Psoas muscle (tissue), 8 donors: ENCODE measurements at places on chromosomes 5 and 9. TPM values are rescaled to one million over a fixed set of nuclear protein-coding genes. Genes with fewer than 3 reads are reported as not detected.
A peak's percentile ranks its signal among the peaks of the same experiment; 100 is the strongest.

LCN9 gene
- total RNA-seq = not detected

PLPP7 gene
- 88.0 TPM for total RNA-seq

NEURL1B gene
- total RNA-seq = 13.7 TPM

RNF130 gene
- total RNA-seq = 37.9 TPM

IL5 gene
- total RNA-seq = not detected

TMC1 gene
- not detected for total RNA-seq

DNA sequence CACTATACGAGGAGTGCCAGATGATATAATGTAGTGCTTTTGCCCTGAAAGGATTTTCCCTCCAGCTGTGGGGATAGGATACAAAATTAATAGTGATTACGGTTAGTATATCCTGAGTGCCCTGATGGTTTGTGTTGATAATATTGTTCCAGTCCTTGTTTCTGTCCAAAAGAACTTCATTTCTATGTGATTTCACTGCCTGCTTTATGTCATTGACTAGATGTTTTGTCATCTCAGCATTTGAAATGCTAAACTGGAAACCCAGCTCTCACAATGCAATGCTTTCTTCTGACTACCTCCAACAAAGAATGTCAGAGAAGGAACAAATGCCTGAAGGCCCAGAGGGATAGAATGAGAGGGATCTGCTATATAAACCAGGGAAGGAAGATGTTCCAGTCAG lies 177.8 kb downstream of the NIPBL start:
- no peak for DNase-seq

GRCh38 chr9:22374051-22374450 lies 72.6 kb upstream of the DMRTA1 start:
- no peak for DNase-seq

DNA sequence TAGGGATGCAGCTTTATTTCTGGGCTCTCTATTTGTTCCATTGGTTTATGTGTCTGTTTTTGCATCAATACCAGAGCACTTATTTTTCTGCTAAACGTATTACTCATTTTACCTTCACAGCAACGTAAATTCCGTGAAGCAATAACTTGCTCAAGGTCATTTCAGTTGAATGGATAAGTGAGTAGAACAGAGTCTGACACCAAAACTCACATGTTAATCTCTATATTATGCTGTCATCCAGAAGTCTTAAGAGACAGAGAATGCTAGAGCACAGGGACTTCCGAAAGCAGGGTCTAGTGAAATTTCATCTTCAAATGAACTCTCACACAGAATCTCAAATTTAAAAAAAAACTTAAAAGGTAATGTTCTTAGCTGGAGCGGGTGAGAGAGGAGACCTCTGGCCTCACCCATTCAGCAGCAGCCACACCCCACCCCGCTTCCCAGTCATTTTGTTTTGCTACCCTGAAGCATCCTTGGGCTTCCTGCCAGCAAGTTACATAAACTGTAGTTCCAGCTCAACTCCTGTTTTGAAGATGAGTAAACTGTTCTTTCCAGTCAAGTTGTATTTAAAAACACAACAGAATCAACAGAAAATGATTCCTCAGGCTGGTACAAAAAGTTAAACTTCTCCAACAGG lies 69.3 kb downstream of the TRIM36 start:
- no peak for DNase-seq

- peak; percentile 45 for DNase-seq
Measured at GRCh38 chr9:136655536-136656182, 7.1 kb upstream of the EGFL7 start.

DNA sequence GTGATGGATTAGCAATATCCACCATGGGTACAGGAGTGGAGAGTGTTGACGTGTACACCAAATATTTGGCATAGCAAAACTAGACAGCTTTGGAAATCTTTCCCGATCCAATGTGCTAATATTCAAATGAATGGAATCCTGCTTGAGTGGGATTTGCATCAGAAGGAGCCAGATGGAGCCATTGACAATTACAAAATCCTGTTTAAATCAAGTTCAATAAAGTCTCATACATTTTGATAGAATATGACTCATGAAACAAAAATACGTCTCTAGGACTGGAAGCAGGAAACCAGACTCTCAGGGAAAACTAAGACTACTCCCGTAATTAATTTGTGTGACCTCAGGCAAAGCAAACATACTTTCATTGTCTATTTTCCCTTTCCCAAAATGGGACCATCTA lies 13.0 kb downstream of the TNC start:
- no peak for DNase-seq

DNA sequence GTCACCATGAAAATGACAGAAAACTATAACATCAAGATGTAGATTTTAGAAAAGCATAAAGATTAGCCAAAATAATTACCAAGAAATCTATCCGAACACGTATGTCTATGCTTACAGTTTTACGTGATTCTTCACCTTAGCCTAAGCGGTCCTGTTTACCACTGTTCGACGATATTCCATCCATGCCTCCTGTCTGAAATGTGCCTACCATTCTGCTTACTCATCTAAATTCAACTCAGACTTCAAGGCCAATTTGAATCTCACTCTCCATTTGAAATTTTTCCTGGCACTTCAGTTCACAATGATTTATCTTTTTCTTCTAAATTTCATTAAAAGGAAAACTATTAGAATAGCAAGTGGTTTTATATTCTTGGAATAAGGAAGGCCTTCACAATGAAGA lies 15.4 kb downstream of the ZDHHC21 start:
- no peak for DNase-seq

DNA sequence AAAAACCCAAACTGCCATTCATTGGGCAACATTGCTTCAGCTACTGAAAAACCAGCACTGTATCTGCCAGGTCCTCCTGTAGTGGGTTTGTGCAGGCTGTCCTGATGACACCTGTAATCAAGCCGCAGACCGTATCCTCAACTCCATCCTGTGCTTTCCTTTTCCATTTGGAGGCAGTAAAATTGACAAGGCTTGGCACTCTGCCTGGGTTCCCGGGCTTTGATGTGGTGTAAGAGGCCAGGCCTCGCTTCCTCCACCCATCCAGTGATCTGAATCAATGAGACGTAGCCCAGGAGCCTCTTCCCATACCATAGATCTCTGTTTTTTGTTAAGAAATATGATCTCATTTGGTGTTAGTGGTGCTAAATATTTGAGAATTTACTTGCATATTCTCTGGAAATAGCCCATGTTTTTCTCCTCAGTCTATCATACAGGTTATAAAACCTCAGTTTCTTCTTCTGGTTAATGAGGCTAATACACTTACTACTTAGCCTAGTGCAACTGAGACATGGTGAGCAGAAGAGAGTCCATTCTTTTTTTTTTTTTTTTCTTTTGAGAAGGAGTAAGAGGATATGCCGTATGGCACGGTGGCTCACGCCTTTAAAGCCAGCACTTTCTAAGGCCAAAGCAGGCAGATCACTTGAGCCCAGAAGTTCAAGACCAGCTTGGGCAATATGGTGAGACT lies 34.8 kb downstream of the LSM11 start:
- DNase-seq = no peak

DNA sequence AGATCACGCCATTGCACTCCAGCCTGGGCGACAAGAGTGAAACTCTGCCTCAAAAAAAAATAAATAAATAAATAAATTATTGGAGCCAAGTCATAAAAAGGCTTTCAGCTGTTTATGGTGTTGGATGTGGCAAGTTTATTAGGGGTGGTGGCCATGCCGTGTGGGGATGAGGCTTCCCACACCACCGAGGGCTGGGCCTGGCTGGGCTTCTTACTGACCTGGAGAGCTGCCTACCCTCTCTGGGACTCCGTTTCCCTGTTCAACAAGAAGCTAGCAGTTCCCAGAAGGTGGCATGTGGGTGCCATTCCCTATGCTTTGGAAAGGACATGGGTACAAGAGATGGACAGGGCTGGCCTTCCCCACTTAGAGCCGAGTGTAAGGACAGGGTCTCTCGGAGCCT lies 22.6 kb downstream of the GPRIN1 start:
- no peak for DNase-seq

- no peak for DNase-seq
Measured at GRCh38 chr5:105931881-105932421, 1738.8 kb downstream of the EFNA5 start.

DNA sequence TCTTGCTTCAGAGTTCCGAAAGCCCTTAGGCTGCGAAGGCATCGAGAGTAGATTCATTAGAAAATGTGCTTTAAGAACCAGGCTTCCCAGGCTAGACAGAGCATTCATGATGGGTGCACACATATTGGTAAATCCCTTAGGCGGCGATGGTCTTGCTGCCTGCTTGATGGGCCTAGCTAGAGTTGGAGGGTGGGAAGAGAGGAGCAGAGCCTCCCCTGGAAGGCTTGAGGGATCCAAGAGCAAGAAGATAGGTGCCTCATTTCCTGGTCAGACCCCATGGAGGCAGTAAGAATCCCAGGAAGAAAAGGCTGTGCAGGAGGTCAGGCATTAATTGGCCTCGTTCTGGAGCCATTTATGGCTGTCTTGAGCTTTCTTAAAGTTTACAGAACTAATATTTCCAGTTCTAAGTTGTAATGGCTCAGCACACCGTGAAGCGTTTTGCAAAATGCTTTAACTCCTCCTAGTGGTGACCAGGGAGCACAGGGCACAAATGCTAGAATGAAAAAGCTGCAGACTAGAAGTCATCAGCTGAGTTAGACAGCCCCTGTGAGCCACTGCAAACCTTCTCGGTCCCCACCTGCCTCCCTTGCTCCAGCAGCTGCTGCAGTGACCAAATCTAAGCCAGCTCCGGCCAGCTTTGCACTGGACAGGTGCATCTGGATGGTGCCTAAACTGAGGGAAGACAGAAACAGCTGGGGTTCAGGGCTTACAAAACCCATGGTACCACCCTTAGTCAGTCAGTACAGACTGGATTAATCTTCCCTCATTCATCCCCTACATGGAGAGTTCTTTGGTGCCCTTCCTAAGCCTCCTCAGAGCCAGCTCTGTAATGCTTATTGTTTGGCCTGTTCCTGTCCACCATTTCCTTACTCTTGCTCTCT lies 14.7 kb downstream of the SLC45A2 start:
- DNase-seq = no peak

GRCh38 chr9:137201205-137201868 lies 796 bp upstream of the TPRN start:
- no peak for DNase-seq

DNA sequence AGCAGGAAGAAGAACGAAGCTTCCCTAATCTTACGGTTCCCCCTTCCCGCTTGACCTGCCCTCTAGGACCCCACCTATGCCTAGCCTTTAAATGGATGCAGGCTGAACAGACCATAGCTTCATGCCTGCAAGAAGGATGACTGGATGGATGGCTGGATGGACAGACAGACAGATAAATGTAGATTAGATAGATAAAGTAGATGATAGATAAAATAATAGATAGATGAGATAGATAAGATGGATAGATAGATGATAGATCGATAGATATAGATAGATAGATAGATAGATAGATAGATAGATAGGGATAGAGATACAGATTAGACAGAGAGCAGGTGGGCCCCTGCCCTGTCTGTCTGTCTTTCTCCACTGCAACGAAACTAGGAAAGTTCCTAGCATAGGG lies 72.0 kb downstream of the GPR21 start:
- no peak for DNase-seq

DNA sequence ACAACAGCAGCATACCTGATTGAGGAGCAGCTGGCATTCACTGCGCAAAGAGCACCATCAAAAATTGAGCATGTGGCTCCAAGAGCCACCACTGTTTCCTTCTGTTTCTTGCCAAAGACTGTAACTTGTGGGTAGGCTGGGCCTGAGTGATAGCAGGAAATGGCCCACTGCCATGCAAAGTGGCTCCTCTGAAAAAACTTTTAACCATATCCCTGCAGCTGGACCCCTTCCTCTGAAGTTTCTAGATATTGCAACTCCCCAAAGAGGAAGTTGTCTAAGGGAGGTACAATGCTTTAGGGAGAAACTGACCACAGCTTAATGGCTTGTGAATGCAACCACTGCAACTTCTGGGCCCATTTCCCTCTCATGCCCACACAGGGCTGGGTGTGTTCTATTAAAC lies 355.4 kb upstream of the PDE4D start:
- peak; percentile 49 for DNase-seq

- no peak for DNase-seq
Measured at GRCh38 chr9:21682981-21683380, 119.5 kb upstream of the MTAP start.

DNA sequence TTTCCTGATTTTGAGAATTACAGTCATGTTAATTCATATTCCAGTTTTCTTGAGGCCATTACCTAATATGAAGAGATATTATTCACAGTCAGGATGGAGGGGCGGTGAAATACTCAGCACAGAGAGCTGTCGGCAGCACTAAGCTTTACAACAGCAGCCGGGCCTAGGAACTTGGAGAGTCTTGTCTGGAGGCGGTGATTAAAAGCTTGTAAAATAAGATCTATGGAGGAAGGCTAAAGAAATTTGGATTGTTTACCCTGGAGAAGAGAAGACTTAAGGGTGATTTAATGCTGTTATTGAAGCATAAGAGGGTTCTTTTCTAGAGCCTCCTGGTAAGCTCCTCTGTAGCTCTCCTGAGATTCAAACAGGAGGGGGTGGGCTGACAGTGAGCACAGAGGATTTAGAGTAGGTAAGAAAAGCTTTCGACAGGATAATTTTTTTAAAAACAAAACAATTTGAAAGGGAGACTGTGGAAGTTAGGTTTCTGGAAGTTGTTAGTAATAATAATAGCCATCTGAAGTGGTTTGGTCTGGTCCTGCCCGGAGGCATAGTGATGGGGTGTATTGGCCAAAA lies 406.3 kb upstream of the ADAMTSL1 start:
- DNase-seq = no peak

GRCh38 chr9:71895117-71895516 lies 15.9 kb downstream of the ABHD17B start:
- DNase-seq = no peak

DNA sequence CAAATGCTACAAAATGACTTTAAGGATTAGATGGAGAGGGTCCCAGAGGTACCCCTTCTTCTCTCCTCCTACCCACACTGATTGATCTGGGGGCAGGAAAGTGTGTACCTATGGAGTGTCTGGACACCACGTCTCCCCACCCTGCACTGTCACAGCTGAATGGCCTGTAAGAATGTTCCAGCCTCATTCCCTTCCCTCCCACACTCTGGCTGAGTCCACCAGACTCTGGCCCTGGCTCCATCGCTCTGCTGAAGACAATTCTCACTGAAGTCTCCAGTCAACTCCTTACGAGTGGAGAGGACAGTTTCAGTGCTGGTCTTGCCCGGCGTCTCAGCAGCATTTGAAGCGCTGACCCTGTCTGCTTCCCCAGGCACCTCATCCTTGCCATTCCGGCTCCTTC lies 105.8 kb downstream of the TTLL11 start:
- DNase-seq = no peak

DNA sequence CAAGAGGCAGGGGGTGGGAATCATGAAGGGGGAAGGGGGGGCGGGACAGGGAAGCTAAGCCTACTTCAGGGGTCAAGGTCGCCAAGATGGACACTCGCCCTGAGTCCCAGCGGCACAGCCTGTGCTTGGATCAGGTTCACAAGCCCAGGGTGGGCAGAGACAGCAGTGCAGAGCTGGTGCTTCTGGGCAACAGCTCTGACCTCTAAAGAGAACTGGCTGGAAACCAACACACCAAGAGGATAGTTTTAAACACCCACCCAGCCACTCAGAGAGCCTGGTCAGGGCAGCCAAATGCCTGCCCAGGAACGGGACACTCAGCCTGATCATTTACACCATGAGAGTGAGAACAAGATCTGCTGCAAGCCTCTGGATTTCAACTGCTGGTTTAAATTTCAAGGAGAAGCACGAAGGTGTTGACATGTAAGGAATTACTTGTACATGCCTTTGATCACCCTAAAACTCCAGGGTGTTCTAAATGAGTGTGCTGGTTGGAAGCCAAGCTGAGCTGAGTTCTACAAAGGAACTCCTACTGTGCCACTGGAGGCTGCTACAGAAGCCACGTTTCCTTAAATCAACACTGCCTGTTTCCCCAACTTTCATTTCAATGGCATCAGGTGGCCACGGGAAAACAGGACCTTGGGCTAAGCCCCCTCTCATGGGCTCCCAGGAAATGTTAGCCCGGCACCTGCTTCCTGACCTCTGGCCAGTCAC lies 91.5 kb downstream of the TTLL11 start:
- peak; percentile 77 for DNase-seq
